ENCODE measurements at places on chromosomes 6 and 20.

GRCh38 chr20:34744847-34745246 is 40.7 kb downstream of the TP53INP2 start:
- DNase-seq = no peak

DNA sequence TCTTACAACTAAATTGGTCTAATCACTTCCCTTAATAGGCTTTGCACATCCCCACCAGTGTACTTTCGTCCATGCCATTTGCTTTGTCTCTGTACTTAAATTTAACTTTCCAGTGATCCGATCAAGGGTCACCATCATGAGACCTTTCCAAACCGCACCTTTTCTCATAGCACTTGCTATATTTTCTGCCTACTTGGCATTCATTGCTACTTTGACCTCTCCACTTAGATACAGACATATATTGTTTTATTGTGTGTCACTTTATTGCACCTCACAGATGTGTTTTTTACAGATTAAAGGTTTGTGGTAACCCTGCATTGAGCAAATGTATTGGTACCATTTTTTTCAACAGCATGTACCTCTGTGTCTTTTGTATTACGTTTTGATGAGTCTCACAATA is 14.8 kb downstream of the SUMO4 start:
- no peak for DNase-seq

DNA sequence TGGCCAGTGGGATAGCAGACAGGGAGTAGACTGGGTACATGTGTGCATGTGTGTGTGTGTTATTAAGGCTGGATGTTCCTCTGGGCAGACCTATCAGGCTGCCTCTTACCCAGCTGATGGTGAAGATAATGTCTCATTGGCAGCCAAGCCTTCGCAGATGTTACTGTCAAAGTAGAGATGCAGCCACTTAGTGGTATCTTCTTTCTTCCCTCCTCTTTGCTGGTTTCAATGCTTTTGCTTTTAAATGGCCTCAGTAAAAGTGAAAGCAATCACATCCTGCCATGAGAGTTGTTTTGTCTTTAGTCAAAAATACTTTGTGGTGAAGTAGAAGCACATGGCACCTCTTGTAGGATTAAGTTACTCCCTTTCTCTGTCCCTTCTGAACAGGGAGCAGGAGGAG is 57.5 kb downstream of the SNRNP48 start:
- DNase-seq = no peak

DNA sequence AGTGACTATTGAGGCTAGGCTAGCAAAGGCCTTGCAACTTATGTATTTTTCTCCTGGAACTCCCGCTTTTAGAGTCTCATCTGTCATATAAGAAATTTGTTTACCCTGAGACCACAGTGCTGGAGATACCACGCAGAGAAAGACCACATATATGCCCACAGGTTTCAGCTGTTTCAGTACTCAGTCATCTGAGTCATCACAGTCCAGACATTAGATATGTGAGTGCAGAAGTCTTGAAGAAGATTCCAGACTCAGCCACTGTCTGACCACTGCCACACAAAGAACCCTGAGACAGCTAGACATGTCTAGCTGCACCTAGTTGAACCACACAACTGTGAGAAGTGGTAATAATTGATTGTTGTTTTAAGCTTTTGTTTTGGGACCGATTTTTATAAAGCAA is 648.3 kb downstream of the EPM2A start:
- no peak for DNase-seq

DNA sequence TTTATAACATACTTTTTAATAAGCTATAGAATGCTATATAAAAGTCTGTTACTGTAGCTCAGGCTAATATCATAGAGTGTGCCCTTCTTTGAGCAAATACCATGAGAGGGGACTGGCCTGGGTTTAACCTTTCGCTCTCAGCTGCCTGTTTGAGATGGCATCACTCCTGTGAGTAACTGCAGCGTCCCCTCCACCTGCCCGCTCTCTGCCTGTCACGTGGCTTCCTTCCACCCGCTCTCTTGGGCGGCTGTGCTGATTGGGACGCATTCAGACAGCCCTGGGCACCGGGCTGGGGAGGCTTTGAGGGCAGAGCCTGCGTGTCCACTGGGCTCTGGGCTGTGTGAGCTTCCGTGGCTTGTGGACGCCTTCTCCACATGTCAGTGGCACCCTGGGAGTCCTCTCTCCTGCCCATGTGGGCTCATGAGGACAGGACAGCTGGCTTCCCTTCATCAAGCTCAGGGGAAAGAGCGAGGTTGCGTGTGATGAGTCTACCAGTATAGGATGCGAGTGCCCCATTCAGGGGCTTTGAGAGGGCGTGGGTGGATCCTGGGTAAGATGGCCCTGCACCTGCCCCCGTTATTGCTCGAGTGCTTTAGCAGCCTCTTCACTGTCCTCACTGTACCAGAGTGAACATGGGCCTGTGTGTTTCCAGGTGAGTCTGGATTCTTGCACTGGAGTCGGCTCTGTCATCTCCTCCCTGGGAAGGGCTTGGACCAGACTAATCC is 10.7 kb upstream of the C20orf204 start:
- no peak for DNase-seq

DNA sequence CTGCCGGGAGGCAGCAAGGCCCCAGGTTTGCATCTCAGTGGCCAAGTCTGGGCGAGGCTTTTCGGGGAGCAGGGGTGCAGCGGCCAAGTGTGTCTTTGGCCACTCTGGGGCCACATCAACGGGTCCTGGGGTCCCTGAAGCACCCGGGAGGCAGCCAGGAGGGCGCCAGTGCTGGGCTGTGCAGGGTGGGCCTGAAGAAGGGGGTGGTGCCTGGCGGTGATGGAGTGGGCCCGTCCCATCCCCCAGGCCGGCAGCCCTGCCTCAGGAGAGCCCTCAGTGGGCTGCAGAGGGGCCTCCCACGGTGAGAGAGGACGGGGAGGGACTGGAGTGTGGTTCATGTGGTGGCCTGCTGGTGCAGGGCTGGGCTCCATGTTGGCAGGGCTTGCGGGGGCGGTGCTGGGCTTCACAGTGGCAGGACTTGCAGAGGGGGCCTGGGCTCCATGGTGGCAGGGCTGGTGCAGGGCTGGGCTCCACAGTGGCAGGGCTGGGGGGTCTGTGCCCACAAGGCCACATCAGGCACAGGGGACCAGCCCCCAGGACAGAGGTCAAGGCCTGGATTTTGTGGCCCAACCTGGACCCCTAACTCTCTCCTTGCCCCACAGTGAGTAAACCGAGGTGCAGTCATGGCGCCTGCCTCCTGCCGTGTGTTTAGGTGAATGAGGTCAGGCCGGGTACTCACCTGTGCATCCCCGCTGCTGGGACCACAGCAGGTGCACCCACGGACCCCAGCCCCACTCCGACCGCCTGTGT is 10.5 kb upstream of the BHLHE23 start:
- DNase-seq = no peak

DNA sequence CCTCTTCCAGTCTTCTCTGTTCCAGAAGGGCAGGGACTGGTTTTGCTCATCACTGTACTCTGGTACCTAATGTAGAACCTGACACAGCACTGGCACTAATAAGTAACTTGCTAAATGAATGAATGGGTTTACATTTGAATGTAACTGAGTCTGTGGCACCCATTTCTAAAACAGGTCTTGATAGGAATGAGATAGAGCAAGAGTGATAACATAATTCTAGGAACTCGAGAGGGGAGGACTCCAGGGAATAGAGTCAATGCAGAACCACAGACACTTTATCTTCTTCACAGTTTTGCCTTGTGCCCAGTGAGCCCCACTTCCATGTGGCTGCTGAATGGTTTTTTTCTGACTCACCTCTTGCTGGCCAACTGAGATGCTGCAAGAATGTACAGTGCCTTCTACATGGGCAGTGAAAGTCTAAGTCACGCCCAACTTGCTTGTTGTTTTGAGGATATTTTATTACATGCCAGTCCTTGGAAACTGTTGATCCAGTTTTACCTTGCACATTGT is 61.1 kb downstream of the TBC1D7 start:
- no peak for DNase-seq

- DNase-seq = no peak
These were observed 83.0 kb downstream of the MAP7 start for GRCh38 chr6:136467186-136467585.

- DNase-seq = no peak
These were observed 28.2 kb upstream of the RPS6KA2 start for GRCh38 chr6:166655251-166655650.

- no peak for DNase-seq
These were observed 34.1 kb downstream of the SERPINB1 start for GRCh38 chr6:2807342-2808090.

- DNase-seq = no peak
These were observed 51.2 kb downstream of the C6orf52 start for GRCh38 chr6:10643201-10643651.

- DNase-seq = no peak
These were observed 22.7 kb downstream of the MCM8 start for GRCh38 chr20:5973172-5973571.

DNA sequence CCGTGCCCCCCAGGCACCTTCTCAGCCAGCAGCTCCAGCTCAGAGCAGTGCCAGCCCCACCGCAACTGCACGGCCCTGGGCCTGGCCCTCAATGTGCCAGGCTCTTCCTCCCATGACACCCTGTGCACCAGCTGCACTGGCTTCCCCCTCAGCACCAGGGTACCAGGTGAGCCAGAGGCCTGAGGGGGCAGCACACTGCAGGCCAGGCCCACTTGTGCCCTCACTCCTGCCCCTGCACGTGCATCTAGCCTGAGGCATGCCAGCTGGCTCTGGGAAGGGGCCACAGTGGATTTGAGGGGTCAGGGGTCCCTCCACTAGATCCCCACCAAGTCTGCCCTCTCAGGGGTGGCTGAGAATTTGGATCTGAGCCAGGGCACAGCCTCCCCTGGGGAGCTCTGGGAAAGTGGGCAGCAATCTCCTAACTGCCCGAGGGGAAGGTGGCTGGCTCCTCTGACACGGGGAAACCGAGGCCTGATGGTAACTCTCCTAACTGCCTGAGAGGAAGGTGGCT is 960 bp downstream of the TNFRSF6B start:
- no peak for DNase-seq

- DNase-seq = no peak
These were observed 7.5 kb upstream of the LY86 start for GRCh38 chr6:6581054-6581453.
